GF-D8 (cell line): ENCODE measurements at places on chromosomes 1 and 21.

GRCh38 chr1:182430263-182431068 is 19.5 kb upstream of the RGSL1 start:
- peak; percentile 77 for DNase-seq

- DNase-seq: no peak
Observed at GRCh38 chr1:29344336-29344735, 108.0 kb downstream of the PTPRU start.

DNA sequence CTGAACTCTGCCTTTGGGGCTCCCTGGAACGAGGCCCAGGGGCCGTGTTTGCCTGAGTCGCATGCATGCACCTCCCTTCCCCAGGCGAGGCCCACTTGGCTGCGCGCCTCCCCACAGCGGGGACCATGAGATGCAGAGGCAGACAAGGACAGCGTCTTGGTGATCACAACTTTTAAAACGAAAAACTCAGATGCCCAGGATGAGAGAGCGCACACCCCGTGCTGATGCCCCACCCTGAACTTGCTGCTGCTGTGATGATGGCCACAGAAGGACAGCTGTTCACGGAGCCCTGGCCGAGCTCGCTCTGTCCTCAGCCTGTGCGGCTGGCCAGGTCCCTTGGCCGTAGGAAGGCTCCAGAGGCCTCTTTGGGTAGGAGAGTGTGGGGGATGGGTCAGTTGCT is 11.4 kb upstream of the PRMT2 start:
- DNase-seq: no peak

- no peak for DNase-seq
Observed at GRCh38 chr1:85148524-85149250, 52.1 kb downstream of the SYDE2 start.

GRCh38 chr1:58857680-58858673 is 74.1 kb upstream of the JUN start:
- DNase-seq: no peak

- DNase-seq: no peak
Observed at GRCh38 chr1:162326559-162326958, 50.1 kb downstream of the SPATA46 start.

GRCh38 chr1:65581119-65581518 is 160.7 kb downstream of the LEPR start:
- DNase-seq: no peak

GRCh38 chr1:19563324-19564097 is 78.2 kb upstream of the CAPZB start:
- no peak for DNase-seq

DNA sequence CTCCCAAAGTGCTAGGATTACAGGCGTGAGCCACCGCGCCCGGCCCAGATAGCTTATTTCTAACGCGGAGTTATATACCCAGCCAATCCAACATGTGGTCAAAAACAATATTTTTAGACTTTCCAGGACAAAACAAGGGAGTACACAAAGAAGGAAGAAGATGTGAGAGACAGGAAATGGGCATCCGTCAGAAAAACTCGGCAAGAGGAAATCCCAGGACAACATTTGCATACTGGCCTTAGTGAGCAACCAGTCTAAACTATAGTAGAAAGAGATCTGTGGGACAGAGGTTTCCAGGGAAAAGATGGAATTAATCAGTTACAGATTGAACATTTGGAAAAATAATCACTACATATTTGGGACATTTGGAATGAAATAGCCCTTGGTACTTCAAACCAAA is 11.4 kb downstream of the ARMH1 start:
- DNase-seq: no peak

DNA sequence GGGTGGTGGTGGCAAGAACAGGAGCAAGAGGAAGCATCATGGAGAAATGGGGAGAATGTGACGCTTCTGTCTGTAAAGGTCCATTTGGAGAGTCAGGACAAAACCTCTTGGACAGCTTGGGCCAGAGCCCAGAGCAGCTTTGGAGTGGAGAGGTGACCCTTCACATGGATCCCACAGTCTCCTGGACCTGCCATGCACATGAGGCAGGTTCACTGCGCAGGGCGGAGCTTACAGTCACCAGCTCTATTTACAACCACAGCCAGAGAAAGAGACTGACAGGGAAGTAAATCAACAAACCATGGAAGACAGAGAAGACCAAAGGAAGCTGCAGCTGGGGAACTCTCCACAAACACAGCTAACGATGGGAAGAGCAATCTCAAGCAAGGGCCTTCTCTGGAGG is 828 bp upstream of the RGS8 start:
- DNase-seq: no peak

DNA sequence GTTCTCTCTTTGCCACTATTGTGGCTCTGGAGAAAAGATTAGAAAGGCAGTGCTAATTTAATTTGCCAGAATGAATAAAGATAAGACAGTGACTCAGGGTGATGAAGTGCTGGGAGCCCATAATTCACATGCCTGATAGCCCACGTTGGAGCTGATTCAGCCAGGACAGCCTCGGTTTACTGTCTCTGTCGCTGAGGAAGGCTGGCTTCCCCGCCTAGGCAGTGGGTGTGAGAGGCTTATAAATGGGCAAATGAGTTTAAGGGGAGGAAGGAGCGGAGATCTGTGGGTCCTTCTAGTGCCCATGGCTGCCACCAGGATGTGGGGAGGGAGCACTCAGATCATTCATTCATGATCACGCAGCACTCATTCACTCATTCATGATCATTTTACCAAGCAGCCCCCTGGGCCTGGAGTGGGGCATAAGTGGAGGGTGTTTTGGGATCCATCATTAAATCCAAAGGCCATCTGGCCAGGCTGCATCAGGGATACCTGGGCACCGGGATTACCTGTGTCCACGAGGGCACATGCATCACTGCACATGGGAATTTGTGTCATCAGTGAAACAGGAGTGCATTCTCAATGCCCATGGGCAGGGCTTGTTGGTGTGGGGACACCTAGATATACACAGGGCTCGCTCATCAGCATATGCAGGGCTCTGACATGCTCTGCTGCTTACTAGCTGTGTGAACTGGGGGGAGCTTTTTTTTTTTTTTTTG is 315.4 kb downstream of the MATN1 start:
- no peak for DNase-seq

DNA sequence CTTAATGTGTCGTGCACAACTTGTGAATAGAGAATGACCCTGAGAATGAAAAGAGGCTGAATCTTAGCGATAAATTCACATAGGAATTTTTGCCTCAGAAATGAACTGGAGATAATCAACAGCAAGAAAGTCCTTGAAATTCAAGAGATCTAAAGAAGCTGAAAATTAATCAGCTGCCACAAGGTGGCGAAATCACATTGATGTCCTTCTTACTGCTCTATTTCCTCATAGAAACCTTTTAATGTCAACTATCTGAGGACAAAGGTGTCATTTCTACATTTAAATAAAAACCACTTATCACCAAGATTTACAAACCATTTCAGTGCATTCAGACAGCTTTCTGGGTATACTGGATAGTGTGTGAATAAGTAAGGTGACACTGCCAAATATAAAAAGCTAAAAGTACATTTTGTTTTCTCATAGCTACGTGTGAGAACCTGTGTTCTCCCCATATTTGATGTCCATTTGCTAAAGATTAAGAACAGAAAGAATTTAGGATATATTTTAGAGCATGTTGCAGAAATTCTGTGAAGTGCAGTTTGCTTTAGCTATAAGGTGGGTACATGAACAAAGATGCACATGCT is 485.3 kb upstream of the PTBP2 start:
- peak; percentile 12 for DNase-seq

- no peak for DNase-seq
Observed at GRCh38 chr1:161069241-161069640, 450 bp downstream of the ARHGAP30 start.

DNA sequence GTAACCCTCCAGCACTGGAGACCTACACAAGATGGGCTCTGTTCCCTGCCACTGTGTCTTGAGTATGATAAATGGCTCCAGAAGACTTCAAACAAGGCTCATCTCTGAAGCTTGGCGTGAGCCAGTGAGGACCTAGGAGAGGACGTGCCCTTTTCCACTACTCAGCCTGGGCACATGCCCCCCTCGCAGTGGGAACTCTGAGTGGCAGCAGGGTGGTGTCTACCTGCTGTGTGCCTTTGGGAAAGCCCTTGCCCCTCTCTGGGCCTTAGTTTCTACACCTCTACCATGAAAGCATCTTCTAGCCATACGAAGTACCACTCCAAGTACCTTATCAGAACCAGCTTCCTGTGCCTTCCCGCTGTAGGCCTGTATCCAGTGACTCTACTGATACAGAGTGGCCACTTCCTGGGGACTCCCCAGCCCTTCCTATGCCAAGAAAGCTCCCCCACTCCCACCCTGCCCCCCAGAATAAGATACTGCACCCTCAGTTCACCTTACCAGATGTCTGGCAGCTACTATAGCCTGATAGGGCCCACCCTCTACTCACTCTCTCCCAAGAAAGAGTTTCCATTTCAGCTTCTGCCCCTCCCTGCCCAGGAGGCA is 3.1 kb upstream of the MOB3C start:
- no peak for DNase-seq

- DNase-seq: no peak
Observed at GRCh38 chr1:174200746-174201145, 41.4 kb downstream of the RABGAP1L start.

DNA sequence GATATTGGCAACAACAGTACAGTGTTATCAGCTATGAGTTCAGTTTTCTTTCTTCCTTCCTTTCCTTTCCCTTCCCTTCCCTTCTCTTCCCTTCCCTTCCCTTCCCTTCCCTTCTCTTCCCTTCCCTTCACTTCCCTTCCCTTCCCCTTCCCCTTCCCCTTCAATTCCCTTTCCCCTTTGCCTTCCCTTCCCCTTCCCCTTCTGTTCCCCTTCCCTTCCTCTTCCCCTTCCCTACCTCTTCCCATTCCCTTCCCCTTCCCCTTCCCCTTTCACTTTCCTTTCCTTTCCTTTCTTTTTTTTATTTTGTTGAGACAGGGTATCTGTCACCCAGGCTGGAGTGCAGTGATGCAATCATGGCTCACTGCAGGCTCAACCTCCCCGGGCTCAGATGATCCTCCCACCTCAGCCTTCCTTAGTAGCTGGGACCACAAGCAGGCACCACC is 72.3 kb upstream of the CAPZB start:
- DNase-seq: no peak

- no peak for DNase-seq
Observed at GRCh38 chr1:203999618-204000017, 73.3 kb upstream of the SOX13 start.

- no peak for DNase-seq
Observed at GRCh38 chr21:32245971-32246370, 32.9 kb downstream of the MIS18A start.

DNA sequence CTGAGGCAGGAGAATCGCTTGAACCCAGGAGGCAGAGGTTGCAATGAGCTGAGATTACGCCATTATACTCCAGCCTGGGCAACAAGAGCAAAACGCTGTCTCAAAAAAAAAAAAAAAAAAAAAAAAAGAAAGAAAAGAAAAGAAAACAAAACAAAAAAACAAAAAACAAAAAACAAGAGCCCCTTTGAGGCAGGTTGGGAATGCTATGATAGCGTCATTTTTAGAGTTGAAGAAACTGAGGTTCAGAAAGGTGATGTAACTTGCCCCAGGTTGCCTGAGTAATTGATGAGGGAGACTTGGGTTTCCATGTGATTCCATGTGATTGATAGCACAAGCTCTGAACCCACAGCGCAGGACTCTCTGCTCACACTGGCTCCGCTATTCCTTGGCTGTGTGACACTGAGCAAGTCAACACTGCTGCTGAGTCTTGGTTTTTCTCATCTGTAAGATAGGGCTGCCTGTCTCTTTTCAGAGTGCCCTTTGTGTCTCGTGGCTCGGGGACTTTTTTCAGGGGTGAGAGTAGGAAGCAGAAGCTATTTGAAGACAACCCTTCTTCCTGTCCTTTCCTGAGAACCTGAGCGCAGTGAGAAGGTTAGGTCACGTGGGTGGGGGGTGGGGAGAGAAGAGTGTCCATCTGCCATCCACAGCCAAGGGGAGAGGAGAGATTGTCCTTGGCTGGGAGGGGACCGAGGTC is 2.5 kb downstream of the CNR2 start:
- DNase-seq: no peak

DNA sequence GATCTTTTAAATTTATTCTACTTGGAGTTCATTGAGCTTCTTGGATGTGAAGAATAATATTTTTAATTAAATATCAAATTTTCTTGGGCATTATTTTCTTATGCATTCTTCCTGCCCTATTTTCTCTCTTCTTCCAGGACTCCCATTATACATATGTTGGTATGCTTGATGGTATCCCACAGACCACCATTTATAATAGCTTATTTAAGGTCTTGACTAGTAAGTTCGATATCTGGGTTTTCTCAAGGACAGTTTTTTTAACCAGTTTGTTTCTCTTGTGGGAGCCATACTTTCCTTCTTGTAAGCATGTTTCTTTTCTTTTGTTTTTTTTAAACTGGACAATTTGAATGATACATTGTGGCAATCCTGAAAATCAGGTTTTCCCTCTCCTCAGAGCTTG is 15.4 kb upstream of the DDR2 start:
- no peak for DNase-seq

GRCh38 chr1:182974506-182975191 is 21.7 kb upstream of the SHCBP1L start:
- no peak for DNase-seq

DNA sequence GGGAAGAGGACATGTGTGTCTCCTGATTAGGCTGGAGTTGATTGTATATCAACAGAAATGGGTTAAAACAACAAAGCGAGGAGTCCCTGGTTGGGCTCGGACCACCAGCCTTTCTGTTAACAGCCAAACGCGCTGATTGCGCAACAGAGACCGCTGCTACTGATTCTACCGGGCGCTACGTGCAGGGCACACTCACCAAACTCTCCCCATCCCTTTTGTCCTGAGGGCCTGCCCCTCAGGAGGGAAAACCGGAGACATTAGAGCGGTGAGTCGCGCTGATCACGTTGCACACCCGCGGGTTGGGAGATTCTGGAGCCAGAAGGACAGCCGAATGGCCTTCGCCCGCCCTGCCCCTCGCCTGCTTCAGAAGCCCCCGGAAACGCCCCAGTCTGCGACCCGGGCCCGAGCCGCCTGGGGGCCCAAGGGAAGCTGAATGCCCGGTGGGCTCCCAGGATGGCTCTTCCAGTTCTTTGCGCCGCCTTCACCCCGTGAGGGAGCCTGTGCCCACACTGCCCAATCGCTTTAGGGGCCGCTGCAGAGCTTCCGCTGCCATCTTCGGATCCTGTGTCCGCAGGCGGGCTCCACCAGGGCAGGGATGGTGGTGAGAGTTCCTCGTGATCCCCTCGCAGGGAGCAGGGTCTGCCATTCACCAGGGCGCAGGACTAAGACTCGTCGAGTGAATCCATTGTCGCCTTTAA is 165.4 kb upstream of the NBPF11 start:
- DNase-seq: no peak

DNA sequence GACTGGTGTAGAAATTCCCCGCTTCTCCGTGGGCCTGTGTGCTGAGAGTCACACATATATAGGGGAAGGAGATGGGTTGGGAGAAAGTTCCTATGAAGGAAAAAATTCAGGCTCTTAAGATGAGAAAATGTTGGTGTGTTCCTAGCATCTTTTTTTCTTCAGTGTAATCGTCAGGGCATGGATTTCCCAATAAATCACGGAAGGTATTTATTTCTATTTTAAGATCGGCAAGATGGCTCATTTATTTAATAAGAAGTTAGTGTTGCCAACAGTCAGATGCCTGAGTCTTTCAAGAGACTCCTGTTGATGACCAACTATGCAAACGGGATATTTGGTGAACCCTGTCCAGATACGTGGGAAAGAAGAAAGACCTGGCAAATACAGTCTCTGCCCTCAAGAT is 58.2 kb downstream of the TGFB2 start:
- no peak for DNase-seq
